Smooth muscle cell of the brain vasculature (primary cell): ENCODE measurements at places on chromosomes 2 and 18.

GRCh38 chr18:48590678-48591077 lies 51.8 kb downstream of the CTIF start:
- DNase-seq: peak; percentile 81

GRCh38 chr2:70513738-70514137 lies 39.9 kb downstream of the TGFA start:
- DNase-seq: no peak

GRCh38 chr2:45418532-45418931 lies 192.5 kb downstream of the SRBD1 start:
- no peak for DNase-seq

- DNase-seq: no peak
Observed at GRCh38 chr18:22817844-22818243, 115.3 kb upstream of the RBBP8 start.

GRCh38 chr2:134396493-134396892 lies 142.6 kb downstream of the MGAT5 start:
- DNase-seq: no peak

DNA sequence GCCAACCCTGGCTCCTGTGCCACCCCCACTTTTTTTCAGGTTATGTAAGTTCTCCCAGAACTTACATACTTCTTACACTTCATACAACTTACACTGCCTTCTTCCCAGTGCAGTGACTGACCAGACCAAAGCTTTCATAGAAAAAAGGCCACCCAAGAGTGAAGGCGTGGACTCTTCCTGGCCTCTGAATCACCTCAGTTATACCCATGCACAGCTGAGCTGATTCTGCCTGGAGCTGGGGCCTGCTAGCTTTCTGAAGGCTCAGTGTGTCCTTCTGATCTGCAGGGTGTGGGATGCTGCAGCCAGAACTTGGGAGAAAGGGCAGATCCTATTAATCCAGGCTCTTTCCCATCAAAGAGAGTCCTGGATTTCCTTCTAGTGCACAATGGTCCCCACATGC lies 216.1 kb downstream of the TTC32 start:
- DNase-seq: no peak

DNA sequence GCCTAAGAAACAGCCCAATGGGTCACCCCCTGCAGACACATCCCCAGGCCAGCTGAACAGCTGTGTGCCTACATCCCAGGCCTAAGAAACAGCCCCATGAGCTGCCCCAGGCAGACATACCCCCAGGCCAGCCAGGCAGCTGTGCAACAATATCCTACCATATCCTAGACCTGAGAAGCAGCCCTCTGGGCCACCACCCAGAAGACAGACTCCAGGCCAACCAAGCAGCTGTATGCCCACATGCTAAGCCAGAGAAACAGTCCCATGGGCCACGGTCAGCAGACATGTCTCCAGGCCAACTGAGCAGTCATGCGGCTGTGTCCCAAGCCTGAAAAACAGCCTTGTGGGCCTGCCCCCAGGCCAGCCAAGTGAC lies 205.5 kb downstream of the ATAD2B start:
- no peak for DNase-seq

- DNase-seq: no peak
Observed at GRCh38 chr2:69104261-69104660, 91.3 kb downstream of the ANTXR1 start.

DNA sequence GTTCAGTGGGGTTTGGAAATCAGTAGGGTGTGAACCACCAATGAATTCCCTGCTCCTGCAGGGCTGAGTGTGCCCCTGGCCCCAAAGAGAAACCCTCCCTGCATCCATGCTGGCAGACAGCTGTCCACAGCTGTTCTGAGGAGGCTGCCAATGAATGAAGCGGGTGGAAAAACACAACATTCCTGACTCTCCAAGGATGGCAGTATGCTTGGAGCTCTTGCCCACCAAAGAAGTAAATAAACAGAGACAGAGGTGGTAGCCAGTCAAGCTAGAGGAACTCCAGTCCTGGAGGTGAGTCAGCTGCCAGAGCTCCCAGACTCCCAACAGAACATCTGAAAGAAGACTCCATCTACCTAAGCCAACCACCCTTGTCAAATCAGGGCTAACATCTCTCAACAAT lies 6.2 kb downstream of the ZBTB7C start:
- no peak for DNase-seq

DNA sequence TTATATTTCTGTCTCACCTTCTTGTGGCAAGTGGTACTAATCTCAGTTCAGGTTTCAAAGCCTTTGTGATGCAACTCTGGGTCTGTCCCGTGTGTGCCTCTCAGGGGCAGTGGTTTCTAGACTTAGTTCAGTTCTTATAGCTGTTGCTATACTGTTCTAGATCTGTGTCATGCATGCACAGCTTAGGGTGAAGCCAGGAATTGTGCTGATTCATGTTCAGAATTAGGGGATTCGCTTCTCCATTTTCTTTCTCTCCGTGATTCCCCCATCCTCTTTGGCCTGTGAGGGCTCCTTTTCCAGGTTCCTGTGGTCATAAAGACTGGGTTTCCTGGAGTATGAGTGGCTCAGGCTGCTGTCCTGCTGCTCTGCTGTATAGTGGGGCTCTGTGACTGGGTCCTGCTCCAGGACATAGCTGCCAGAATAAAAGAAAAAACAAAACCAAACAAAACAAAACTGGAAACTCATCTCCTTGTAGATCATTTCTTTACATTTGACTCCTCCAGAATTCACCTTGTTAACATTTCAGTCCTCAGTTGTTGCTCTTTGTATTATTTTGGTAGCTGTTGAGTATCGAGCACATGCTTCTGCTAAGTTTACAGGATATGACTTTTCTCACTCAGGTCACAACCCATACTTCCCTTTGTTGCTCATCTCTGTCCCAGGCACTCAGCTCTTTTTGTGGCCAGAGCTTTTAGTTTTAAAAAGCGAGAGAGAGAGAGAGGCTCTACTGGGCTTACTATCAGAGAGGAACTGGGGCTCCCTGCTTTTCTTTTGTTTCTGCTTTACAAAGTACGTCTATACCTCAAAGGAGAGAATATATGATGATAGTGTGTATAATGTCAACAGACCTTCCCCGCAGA lies 34.2 kb downstream of the CERS6 start:
- DNase-seq: no peak

- DNase-seq: no peak
Observed at GRCh38 chr2:240574386-240575100, 6.3 kb downstream of the RNPEPL1 start.

DNA sequence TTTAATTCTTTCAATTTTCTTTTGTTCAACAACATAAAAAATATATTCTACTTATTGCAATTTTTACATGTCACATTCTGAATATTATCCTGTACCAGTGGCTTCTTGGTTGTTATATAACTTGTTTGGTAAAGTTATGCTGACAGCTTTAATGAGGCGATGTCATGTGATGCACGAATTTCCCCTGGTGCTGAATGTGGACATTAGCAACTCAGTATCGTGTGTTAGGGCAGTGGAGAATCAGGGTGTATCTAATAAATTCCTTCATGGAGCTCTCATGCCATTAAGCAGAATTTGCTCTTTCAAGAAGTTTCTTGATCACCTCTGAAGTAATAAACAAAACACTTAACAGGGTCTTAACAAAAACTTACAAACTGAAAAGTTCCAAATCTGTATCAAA lies 99.6 kb upstream of the DNMT3A start:
- no peak for DNase-seq

DNA sequence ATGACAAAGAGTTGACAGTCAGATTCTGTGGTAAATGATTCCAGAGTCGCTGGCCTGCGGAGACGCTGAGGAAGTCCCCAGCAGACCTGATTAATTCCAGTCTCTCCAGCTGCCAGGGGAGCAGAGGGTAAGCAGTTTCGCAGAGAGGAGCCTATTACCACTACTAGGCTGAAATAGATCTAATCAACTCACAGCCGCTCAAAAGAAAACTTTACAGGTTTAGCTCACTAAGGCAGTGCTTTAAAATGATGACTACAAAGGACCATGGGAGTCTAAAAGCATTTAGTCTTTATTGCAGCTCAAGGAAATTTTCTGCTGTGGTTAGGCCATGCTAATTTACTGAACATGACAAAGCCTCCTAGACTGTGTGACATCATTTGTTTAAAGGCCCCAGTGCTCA lies 445.6 kb upstream of the POU3F3 start:
- DNase-seq: no peak

DNA sequence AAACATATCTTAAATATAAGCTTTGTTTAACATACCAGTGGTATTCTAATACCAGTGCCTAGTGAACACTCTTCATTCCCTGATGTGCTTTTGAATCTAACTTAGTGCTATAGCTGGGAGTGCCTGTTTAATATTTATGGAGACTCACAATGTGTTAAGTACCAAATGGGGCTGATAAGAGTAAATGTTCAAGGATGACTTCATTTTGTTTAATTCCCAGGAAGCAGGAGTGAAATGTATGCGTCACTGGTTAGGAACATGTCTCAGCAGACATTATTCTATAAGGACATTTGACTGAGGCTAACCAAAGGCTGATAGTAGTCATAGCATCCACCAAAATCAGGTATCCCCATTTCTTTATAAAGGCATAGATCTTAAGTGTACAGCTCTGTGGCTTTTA lies 31.7 kb upstream of the LINC00305 start:
- DNase-seq: no peak

GRCh38 chr2:215746887-215747615 lies 266.3 kb downstream of the MREG start:
- DNase-seq: no peak

DNA sequence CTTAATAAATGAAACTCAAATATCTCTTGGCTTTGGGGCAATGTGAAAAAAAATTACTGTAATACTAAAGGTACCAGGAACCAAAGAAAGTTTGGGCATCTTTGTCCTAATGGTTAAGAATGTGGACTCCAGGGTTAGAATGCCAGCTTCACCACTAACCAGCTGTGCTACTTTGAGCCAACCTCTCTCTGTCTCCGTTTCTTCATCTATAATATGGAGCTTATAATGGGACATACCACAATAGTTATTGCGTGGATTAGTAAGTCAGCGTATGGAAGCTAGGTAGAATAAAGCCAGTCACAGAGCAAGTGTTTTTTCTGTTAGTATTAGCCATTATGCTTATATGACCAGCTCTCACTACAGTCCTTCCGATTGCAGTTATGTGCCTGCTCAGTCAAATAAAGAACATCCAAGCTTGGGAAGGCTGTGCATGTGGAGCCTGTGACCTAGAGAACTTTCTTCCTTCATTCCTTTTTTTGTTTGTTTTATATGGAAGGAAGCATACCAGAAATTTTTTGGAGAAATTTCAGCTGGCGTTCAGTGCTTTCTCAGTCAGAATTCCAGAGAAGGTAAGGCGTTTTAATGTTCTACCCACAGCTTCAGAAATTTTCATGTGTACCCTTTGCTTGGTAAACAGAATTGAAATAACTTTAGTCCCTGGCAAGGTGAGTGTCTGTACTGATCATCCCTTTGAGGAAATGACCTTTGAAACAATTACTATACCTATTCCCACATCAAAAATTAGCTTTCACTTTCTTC lies 114.0 kb upstream of the RND3 start:
- no peak for DNase-seq

GRCh38 chr18:12422936-12423335 lies 15.2 kb downstream of the PRELID3A start:
- no peak for DNase-seq

- DNase-seq: no peak
Observed at GRCh38 chr18:9969247-9969646, 55.4 kb downstream of the VAPA start.

GRCh38 chr2:12451726-12452125 lies 265.0 kb upstream of the TRIB2 start:
- DNase-seq: no peak

GRCh38 chr18:31450409-31450808 lies 2.9 kb downstream of the DSG3 start:
- no peak for DNase-seq

- DNase-seq: no peak
Observed at GRCh38 chr18:48843162-48843561, 107.6 kb downstream of the SMAD7 start.

DNA sequence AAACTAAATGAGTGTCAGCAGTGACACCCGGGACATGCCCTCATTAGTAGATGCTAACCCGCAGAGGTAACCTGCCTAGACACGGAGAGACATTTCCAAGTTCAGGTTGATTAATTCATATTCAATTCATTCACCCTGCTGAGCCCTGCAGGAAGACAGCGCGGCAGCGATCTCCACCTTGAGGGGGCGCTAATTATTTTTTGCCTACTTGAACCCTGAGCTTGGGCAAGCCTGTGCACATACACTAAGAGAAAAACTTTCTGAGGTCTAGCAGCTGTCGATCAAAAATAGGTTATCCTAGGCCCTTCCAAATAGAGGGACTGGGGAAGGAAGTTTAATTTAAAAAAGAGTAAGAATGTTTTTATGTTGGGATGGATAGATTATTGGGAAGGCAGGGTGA lies 1.3 kb upstream of the LYPD6 start:
- DNase-seq: no peak

GRCh38 chr2:68428126-68428525 lies 39.0 kb downstream of the FBXO48 start:
- DNase-seq: no peak

DNA sequence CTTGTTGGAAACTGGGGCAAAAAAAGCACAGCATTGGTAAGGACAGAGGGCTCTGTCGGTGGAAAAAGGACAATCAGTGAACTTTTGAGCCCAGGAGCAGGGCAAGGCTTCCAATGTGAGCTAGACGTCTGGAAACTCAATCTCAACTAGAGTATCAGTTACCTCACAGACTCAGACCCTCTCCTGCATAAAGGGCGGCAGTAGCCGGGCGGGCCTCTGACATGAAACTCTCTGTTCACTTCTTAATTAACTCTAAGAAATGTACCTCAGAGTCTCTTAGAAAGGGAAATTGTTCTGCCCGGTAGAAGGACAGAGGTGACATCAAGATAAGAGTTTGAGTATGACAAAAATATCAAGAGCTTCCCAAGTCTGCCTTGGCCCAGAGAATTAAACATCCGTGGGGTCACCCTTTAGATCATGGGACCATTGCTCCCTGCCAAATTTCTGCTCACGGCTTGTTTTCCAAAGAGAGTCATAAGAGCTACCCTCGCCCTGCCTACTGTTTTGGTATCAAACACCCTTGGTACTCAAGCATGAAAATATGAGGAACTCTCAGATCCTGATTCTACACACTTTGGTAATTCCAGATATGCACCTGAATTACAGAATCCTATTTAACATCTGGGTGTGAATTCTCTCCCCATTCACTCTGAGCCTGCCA lies 103.5 kb upstream of the PKDCC start:
- DNase-seq: no peak

DNA sequence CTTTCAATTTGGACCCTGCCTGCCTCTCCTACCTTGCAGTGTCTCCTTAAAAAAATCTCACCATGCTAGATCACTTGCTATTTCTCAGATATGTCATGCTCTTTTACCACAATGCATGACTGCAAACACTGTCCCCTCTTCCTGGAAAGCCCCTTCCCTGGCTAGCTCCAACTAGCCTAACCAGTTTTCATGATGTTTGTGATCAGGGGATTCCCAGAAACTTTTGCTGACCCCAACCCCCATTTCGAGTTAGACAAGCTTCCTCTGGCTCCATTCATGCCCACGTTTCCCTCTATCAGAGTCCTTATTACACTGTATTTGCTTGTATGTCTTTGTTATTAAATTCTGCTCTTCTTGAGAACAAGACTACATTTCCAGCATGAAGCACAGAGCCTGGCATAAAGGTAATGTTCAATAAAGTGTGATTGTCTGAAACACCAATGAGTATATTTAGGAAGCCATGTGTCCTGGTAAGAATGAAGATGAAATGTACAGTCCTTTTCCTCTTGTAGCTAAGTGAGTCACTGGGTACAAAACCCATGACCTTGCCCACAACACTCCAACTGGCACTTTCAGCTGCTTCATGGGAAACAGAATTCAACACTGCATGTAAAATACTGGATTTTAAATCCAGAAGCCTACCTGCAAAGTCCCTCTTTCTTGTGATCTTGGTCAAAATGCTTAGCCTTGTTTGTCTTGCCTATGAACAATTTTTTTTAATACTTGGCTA lies 62.0 kb upstream of the ATL2 start:
- DNase-seq: no peak

GRCh38 chr2:151619337-151619989 lies 114.8 kb downstream of the NEB start:
- DNase-seq: no peak
